Activated T-cell treated with anti-CD3 and anti-CD28 coated beads for 4 hours (primary cell): ENCODE measurements at places on chromosomes 7 and 10.

- no peak for DNase-seq
These were observed 54.9 kb upstream of the SDK1 start for GRCh38 chr7:3246127-3246526.

GRCh38 chr10:129259128-129259815 is 207.8 kb upstream of the MGMT start:
- no peak for DNase-seq

DNA sequence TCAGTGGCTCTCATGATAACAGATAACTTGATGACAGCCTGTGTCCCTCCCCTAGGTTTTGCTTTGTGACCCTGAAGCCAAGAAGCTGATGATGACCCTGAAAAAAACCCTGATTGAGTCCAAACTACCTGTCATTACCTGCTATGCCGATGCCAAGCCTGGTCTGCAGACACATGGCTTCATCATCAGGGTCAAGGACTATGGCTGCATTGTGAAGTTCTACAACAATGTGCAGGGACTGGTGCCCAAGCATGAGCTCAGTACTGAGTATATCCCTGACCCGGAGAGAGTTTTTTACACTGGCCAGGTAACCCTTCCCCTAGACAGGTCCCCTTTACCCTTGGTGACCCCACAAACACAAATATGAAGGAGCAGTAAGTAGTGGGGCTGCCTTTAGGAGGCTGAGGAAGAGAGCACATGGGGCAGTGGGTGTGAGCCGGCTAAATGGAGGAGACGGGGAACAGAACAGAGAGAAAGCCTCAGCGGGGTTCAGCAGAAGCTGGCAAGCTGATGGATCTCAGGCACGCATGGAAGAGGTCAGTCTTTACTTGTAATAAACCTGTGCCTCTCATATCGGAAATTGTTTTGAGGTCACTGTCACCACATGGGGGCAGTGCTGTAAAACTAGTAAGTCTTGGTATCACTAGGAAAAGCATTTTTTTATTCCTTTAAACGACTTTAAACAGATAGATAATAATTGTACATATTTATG is 20.2 kb downstream of the PDCD11 start:
- DNase-seq = peak; percentile 39

DNA sequence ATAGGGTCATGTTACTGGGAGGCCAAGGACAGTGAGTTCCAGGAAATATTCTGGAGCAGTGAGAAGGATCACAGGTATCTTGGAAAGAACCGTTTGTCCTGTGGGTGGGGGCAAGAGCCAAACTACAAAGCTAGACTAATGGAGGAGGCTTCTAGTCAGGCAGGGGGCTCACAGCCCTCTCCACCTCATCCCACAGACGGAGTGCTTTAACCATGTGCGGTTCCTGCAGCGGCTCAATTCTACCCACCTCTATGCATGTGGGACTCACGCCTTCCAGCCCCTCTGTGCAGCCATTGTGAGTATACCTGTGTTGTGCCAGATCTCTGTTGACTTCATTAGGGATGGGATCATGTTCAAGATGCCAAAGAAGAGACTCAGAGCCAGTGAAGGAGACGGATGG is 8.1 kb downstream of the SEMA4G start:
- DNase-seq = no peak

- DNase-seq = no peak
These were observed 92.4 kb upstream of the CAV2 start for GRCh38 chr7:116407165-116407564.

GRCh38 chr7:23003505-23004246 is 10.3 kb downstream of the HYCC1 start:
- DNase-seq = no peak

DNA sequence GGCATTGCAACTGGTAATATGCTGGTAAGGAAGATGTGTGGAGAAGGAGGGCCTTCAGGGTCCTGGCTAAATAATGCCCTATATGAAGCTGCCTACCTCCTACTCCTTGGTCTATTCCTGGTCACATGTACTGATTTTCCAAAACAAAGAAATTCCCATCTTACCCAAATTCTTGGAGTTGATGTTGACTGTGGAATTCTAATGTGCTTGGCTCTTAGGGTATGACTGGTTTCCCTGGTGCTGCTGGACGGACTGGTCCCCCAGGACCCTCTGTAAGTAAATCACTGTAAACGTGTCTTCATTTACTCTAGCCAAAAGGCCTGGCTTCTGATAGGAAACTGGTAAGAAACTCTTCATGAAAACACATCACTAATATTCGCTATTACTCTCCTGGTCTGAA is 27.0 kb downstream of the COL1A2 start:
- no peak for DNase-seq

GRCh38 chr10:27030060-27030459 is 70.2 kb downstream of the ANKRD26 start:
- no peak for DNase-seq

- no peak for DNase-seq
These were observed 155.8 kb downstream of the CHN2 start for GRCh38 chr7:29350351-29350750.

DNA sequence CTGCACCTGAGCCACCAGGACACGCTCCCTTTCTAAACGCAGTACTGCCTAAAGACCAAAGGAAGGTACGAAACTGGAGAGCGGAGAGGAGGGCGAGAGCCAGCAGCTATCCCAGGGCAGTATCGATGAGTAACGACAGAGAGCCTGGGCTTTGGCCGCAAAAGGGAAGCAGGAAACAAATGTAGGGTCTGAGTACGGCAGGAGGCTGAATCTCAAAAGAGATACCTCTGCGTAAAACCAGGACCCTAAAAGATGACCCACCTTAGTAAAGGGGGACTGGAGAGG is 20.4 kb downstream of the PARP12 start:
- no peak for DNase-seq

DNA sequence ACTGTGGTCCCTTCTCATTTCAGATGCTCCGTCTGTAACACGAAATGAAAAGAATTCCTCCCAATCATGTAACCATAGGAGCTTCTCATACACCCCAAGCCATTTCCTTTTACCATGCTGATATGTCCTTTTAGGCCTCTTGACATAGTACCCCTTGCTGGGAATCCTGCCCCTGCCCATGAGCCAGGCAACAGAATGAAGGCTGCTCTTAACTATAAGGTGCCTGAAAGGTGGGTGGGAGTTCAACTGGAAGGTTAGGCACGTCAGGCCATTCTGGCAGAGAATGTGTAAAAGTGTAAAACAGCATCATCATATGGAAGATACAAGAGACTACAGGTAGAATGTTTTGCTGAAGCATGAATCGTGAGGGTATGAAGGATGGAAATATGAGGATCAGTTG is 22.5 kb downstream of the IL2RA start:
- DNase-seq = no peak

GRCh38 chr7:2818653-2819052 is 25.5 kb downstream of the GNA12 start:
- no peak for DNase-seq
